NCI-H146 (cell line): ENCODE measurements at places on chromosomes 5 and 9.

DNA sequence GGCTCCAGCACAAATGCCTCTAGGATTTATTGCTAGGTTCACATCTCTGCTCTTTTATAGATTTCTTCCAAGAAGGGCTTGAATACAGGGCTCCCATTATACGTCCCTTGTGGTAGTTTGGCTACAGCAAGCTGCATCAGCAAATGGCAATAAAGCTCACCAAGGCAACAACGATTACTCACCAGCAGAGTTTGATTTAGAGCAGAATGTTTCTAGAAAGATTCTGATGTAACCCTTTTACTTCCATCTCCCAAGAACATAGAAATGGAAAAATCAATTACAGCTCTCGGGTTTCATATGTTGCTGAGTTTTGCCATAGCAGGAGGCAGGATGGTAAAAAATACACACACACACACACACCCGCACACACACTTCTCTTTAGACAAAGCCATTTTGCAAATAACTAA, 124.2 kb upstream of the TNPO1 start:
- DNase-seq: no peak

GRCh38 chr9:95379630-95380029, 62.1 kb upstream of the FANCC start:
- no peak for DNase-seq

GRCh38 chr5:160835818-160836528, 16.0 kb downstream of the ATP10B start:
- no peak for DNase-seq

- DNase-seq: no peak
These were observed 1053.5 kb downstream of the NR2F1-AS1 start for GRCh38 chr5:92527311-92528078.

DNA sequence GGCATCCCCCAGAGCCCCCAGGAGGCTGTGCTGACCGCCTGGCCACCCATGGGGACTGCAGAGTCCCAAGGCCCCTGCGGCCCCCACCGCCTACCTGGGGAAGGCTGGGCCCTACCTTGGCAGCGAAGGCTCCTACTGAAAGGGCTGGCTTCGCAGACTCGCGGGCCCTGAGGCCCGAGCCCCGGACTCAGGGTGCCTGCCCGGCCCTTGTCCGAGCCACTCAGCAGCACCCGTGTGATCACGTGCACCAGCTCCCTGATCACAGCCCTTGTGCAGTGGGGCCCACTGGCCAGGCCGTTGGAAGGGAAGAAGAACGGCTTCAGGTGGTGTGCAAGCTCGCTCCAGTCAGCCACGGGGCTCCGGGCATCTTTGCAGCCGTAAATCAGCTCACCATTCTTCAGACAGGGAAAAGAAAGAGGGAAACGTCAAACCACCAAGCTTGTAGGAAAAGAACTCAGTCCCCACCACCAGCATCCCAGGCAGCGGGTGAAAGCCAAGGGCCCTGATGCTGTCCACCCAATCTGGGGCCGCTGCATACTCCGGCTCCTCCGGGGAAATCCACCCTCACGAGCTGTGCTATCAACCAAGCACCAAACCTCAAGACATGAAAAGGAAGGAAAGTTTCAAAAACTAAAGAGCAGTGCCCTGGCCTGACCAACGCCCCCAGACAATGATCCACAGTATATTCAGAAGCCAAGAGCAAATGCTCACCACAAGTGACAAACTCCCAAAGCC, 31.9 kb downstream of the IPPK start:
- DNase-seq: no peak

DNA sequence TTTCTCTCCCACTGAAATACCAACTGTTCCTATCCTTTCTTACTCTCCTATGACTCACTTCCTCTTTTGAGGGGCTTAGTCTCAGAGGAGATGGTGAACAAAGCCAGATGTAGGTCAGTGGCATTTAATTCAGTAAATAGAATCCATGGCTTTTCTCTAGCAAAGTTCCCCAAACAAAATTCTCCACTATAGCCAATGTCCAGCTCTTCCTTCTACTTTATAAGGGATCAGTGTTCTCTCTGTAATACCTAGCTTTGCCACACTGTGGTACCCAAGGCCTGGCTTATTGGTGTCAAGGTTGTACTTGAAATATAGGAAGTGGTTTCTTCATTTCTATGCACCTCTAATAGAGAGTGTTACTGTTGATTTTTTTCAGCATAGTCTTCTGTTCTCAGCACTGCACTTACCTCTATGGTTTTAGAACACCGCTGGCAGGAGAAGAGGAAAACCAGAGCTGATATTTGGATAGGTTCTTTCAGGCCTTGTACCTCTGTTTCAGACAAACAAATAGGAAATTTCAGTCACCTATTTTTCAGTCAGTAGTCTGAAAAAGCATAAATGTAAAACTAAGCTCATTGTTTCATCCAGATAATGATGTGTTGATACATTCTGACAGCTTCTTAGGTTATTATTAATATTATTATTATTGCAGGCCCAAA, 40.6 kb upstream of the ITGA2 start:
- peak; percentile 72 for DNase-seq

DNA sequence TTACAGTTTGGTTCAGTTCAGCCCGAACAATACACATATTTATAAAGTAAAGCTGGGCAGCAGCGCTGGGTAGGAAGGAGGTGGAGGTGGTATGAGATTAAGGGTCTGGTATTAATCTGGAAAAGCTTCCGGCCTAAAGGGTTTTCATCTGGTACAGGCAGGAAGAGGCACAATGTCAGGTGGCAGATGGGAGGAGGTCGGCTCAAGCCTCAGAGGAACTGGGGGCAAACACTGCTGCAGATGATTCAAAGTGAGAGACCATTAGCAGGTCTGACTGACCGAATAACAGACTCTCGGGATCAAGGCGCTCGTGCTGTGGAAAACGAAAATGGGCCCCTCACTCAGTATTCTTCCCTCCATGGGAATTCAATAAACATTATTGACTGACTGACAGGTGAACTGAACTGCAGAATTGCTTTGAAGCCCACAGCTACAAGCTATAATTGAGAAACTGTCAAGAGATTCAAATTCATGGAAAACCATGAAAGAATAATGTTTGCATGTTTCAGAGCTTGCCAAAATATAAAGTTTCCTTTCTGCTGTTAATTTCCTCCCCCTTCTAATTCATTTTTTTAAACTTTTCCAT, 75.3 kb downstream of the TMEM167A start:
- no peak for DNase-seq

DNA sequence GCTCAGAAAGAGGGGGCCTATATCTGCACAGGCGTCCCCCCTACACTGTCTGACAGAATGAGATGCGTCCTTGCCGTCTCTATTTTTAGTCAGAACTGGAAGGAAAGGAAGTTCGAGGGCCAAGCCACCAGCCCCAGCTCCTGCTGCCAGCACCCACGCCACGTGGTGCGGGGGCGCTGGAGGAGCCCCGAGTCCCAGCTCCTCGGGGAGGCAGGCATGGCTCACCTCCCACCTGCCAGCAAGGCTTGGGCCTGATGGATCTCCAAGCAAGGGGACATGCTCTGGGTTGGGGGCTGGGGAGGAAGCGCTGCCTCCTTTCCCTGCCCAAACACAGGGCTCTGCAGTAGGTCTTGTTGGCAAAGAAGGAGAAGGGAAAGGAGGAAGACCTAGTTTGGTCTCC, 80.3 kb upstream of the ARAP3 start:
- DNase-seq: no peak

DNA sequence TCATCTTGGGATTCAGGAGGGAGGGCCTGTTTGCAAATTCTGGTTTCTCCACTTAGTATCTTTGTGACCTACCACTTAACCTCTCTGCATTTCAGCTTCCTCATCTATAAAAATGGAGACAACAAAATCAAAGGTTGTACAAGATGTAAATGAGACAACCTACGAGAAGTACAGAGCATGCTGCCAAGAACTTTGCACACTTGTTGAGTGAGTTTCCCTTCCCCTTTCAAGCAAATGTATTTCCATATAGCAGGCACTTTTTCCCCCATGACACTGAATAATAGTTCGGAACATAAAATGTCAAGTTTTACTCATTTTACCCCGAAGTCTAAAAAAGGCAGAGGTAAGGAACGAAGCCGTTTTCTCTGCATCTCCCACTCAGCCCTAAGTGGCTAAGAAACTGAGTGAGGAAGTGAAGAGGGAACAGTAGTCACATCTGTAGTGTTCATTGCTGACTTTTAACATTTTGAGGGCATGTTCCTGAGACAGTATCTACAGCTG, 159.0 kb downstream of the TLE1 start:
- DNase-seq: no peak

DNA sequence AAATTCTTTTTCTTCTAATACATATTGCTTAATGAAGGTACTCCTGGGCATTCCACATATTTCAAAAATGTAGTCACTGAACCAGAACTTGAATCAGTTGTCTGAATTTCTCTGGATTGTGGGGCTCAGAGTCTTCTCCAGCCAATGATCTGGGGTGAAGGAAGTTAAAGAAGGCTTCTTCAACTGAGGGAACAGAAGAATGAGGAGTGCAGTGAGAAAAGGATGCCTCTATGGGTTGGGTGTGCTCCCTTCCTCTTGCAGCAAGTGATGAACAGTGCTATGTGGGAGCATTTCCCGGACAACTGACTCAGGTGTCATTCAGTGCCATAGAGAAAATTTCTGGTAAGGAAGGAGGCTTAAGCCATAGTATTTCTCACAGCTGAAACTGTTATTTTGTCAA, 7.9 kb downstream of the LNPEP start:
- DNase-seq: no peak

GRCh38 chr9:90517103-90517502, 125.5 kb downstream of the DIRAS2 start:
- DNase-seq: no peak

DNA sequence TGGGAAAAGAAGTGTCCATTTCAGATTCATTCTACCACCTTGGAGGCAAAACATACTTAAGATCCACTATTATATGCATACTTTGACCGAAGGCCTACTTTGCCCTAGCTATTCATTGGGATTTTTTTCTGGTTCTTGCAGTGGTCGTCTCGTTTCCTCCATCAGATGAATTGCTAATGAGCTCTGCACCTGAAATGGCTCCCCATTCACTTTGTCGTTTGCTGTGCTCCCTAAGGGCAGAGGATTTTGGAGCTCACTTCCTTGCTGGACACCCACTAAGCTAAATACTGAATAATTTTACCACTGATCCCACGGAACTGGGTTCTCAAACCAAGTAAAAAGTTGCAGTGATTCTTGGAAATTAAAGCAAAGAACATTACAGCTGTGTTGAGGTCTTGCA, 1.9 kb downstream of the KDM3B start:
- no peak for DNase-seq

GRCh38 chr5:124973661-124974060, 227.2 kb upstream of the ZNF608 start:
- no peak for DNase-seq

GRCh38 chr9:126002476-126003350, 255.5 kb downstream of the PBX3 start:
- no peak for DNase-seq

DNA sequence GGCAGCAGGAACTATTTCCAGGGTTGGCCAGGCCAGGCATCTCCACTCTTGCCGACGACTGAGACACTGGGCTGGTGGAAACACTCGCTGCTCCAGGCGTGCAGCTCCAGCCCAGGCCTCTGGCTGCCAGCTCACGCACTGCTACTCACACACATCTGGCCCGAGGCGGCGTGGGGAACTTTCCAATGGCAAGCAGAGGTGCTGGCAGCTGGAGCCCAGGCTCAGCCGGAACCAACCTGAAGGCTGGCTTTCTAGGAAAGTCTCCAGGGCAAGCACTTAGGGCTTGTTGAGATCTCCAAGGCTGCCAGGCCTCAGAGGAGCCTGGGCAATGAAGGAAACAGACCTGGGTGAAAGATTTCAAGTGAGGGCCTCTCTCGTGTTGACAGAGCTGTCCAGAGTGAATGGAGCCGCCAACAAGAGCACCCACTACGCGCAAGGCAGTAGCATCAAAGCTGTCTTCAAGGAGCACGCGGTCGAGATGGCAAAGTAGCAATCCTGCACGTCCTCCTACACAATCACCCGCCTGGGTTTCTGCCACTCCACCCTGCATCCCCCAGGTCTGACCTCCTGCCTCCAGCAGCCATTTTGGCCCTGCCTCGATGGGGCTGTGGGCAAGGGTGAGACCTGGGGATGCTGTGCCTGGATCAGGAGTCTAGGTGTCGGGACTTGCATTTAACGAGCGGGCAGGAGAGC, 14.4 kb downstream of the SH3PXD2B start:
- no peak for DNase-seq

DNA sequence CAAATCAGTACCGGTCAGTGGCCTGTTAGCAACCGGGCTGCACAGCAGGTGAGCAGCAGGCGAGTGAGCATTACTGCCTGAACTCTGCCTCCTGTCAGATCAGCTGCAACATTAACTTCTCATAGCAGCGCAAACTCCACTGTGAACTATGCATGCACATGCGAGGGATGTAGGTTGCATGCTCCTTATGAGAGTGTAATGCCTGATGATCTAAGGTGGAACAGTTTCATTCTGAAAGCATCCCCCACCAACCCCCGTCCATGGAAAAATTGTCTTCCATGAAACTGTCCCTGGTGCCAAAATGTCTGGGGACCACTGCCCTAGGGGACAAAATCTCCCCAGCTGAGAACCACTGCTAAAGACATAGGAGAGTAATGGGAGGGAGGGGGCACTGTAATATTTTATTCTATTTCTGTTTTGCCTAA, 51.1 kb downstream of the P4HA2 start:
- no peak for DNase-seq

DNA sequence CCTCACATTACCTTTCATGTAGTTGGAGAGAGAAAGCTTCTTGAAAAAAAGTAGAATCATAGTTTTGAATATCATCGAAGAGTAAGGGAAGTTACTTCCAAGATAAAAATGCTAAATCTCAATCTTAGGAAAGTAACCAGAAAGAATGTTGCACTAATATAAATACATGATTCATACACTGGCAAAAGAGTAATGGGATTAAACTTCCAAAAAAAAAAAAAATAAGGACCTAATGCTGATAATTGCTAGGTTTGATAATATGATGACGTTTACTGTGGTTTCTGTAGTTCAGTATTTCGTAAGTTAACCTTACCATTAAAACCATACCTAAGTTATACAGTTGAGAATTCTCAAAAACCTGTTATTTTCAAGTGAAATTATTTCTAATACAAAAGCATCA, 573.8 kb upstream of the CDH9 start:
- DNase-seq: no peak

GRCh38 chr9:70285246-70285645, 26.5 kb downstream of the SMC5 start:
- DNase-seq: no peak

GRCh38 chr9:110031511-110032173, 176.3 kb downstream of the C9orf152 start:
- no peak for DNase-seq

GRCh38 chr5:105501315-105501714, 1938.7 kb upstream of the NUDT12 start:
- DNase-seq: peak; percentile 47
